Midbrain (tissue), 1 donor: ENCODE measurements at places on chromosomes 11 and 22.

DNA sequence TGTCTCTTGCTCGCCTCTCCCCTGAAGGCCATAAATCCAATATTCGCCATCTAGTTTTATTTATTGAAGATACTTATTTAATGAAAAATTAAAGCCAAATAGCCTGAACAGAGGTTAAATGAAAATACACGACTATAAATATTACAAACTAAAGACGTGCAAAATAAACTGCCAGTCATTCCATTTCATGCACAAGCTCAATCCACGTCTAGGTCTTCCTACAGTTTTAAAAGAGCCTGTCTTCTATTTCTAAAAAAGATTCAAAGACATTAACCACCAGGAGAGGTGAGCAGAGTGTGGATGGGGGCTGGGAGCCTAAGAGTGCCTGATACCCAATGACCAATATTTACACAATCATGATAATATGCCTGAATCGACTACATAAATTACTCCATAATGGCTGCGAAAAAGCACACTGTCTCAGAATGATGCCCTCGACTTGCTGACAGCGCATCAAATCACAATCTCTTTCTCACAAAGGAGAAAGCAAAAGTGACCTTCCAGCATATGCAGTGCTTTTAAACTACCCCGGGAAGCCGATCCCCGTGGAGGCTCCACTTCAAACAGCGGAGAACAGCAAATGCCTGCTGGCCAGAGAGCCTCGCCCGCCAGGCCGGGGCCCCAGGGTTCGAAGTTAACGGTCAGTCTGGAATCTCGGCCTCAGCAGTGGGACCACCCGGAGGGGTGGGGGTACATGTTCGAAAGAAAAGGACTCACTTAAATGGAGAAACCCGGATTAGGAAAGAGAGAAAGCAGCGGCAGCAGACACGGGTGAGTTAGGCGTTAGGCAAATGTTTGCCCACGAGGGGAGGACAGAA is 1.7 kb downstream of the FCHSD2 start:
- DNase-seq: peak; percentile 36

DNA sequence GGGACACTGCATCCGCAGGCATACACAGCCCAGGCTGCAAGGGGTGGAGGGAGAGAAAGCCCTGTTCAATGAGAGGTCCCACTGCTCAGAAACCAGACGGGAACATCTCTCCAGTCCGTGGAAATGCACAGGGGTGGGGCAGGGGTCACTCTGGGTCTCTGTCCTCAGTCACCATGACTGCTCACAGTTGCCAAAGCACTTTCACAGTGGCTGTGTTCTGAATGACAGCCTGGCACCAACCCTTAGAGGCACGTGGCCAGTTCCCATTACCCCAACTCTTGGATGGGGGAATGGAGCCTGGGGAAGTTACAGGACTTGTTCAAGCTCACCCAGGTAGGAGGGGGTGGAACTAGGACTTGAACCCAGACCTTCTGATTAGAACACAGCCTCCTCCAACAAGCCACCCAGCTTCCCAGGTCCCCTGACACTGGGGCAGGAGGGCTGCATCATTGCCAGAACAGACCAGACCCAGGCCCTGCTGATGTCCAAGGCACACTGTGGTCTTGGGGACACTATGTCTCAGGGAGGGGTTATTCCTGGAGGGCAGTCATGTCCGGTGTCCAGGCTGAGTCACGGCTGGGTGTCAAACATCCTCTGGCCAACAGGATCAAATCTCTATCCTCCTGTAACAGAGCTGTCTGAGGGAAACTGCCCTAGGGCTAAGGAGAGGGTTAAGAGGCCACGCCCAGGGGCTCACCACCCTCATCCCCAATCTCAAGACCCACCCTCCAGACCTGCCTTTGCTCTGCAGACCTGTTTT is 8.2 kb downstream of the ZNF70 start:
- no peak for DNase-seq

DNA sequence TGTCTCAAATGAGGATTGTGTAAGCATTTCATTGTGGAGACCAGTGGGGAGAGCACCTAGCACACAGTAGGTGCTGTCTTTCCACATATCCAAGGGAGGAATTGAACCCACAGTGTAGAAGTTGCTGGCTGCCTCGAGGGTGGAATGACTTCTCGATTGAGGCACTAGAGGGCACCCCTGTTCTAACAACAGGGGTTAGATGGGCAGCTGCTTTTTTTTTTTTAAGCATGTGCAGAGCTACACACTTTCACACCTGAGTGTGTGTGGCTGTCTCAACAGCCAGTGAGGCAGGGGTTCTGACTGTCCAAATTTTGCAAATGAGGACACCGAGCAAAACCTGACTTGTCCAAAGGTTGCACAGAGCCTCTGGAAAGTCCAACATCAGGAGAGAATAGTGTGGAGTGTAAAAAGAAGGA is 118.2 kb upstream of the CRYBB3 start:
- no peak for DNase-seq

DNA sequence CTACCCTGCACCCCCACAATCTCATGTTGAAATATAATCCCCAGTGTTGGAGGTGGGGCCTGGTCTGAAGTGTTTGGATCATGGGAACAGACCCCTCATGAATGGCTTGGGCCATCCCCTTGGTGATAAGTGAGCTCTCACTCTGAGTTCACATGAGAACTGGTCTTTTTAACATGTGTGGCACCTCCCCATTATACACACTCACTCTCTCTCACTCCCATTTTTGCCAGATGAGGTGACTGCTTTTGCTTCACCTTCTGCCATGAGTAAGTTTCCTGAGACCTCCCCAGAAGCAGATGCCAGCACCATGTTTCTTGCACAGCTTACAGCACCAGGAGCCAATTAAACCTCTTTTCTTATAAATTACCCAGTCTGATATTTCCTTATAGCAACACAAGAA is 32.1 kb upstream of the DRD2 start:
- no peak for DNase-seq

- no peak for DNase-seq
Measured at GRCh38 chr11:129286813-129287212, 88.8 kb upstream of the BARX2 start.

GRCh38 chr22:33504941-33505625 is 415.2 kb downstream of the LARGE1 start:
- DNase-seq: no peak

DNA sequence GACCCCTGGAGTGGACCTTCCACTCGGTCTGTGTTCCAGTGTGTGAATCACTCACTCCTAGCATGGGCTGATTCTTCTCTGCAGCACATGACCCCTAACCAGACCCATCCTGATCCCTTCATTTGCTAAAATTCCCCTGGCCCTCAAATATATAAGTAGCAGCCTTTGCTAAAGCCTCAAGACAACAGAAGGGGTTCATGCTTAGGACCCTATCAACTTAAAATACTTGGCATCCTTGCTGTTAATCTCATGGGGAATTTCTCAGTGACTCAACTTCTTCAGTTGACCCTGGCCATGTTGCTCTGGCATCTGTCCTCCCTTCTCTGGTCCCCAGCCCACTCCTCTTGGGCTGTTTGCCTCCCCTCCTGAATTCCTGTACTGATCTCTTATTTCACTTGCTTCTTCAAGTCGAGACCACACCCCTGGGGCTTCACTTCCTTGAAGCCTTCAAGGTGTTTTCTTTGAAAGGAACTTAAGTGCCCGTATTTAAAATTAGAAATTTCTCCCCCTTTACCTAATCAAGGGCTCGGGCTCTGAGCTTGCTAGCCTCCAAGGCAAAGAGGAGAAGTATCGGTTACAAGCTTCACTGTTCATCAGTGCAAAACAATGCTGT is 23.6 kb downstream of the NNMT start:
- DNase-seq: no peak

- DNase-seq: no peak
Measured at GRCh38 chr22:37147186-37147990, 2.3 kb downstream of the IL2RB start.

DNA sequence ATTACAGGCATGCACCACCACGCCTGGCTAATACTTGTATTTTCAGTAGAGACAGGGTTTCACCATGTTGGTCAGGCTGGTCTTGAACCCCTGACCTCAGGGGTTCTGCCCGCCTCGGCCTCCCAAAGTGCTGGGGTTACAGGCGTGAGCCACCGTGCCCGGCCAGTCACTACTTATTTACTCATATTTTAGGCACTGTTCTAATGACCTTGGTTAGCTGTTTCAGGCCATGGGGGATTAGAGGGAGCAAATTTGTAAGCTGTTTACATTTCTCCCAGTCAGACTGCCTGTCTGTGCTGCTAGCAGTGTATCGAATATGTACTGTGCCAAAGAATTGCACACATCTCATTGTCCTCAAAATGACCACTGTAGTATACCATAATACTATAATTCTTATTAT is 32.7 kb upstream of the PACSIN2 start:
- no peak for DNase-seq

DNA sequence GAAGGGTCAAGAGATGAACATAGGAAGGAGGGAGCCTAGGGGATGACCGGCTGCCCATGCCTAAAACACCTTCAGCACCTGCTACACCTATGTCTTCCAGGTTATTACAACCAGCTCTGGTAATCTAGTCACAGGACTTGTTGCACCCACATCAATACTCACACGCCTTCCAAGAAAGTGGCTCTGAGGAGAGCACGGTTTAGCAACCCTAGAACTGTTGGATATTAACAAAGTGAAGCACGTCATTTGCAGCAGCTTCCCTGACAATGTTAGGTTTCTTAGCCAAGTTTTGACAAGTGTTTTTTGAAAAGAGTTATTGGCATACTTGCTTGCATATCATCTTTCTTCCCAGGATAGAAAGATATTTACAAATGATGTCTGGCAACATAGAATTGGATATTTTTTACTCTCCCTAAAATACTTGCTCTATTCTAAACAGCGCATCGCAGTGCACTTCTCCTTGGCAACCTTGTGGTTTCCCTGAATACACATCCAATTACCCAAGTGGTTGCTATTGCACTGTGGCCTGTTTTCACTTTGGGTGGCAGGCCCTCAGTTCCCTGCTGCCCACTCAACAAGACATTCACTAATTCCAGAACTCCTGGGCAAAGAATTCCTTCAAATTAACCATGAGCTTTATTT is 94.3 kb upstream of the ARHGAP42 start:
- no peak for DNase-seq

DNA sequence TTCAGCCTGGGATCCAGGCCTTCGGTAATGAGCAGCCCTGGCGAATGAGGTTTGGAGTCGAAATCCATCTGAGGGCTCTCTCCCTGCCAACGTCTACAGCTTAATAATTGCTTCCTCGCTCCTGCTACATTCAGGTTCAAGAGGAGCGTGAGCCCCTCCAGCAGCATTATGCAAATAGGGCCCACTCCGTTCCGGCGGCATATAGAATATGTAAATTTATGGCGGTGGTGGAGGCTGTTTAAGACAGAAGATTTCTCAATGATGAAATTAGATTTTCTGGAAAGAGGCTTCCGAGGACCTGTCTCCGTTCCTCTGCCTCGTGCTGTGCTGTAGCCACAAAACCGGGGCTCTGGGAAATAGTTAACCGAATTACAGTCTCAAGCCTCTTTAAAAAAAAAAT is 402.8 kb downstream of the MIAT start:
- DNase-seq: no peak

GRCh38 chr11:24437123-24437522 is 59.7 kb upstream of the LUZP2 start:
- DNase-seq: no peak

GRCh38 chr11:104772806-104773241 is 125.4 kb downstream of the CASP12 start:
- DNase-seq: no peak
